ENCODE measurements at places on chromosomes 3 and 15.

DNA sequence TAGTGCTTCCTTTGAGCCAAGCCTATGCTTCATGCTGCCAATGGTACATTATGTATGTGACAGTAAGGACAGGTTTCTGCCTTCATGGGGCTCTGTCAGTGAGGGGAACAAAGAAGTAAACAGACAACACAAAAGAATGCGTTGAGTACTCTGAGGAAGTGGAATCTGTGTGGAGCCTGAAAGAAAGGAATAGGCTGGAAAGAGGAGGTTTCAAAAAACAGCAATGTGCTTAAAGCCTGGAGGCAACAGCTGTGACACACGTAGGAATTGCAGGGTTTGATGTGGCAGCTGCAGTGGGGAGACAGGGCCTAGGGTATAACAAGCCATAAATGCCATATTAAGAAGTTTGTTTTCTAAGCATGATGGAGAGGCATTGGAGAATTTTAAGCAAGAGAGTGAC is 316.7 kb downstream of the CLSTN2 start:
- H3K4me1 ChIP-seq, result no peaks in the 10 kb centered on the region
- no peaks in the 10 kb centered on the region for H3K36me3 ChIP-seq
- H3K27me3 ChIP-seq, result no peaks in the 10 kb centered on the region
- DNase-seq, result no peak
- no peak overlapping the region for H3K4me3 ChIP-seq
- H3K27ac ChIP-seq, result no peak overlapping the region

DNA sequence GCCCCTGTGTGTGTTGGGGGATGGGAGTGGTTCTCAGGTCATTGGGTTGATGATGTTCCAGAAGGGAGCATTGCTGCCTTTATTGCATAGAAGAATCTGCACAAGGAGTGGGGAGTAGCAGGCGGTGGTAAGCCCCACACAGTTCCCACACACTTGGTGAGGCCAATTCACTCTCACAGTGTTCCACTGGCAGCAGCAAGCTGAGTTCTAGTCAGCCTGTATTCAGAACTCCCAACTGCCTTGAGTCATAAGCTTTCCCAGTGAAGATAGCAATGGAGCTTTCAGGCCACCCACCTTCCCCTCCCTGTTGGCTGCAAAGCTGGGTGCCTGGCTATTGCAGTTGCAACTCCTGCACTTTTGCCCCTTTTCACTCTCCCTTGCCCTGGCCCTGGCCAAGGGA is 181.1 kb upstream of the RBMS3 start:
- no peaks in the 10 kb centered on the region for H3K36me3 ChIP-seq
- no peak overlapping the region for H3K27ac ChIP-seq
- DNase-seq, result no peak
- no peak overlapping the region for H3K4me3 ChIP-seq
- H3K27me3 ChIP-seq, result no peaks in the 10 kb centered on the region

DNA sequence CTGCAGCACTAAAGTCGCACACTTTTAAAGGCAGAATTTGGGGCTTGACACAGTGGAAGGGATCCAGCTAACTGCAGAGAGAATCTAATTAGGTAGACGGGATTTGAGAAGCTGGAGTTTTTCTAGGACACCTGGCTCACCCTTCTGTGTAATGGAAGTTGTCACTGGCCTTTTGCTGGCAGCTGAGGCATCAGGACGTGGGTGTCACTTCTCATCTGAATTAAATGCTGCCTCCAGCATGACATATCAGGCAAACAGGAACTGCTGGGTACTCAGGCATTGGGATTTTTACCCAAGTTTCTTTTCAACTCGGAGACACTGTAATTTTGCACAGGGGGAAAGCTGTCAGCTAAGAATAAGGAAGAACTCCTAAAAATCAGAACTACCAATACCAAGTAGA is 861.9 kb upstream of the ARPP21 start:
- H3K36me3 ChIP-seq, result no peaks in the 10 kb centered on the region
- H3K27me3 ChIP-seq, result no peaks in the 10 kb centered on the region
- no peak overlapping the region for H3K27ac ChIP-seq
- no peak overlapping the region for H3K4me3 ChIP-seq
- DNase-seq, result no peak
- H3K4me1 ChIP-seq, result no peaks in the 10 kb centered on the region

DNA sequence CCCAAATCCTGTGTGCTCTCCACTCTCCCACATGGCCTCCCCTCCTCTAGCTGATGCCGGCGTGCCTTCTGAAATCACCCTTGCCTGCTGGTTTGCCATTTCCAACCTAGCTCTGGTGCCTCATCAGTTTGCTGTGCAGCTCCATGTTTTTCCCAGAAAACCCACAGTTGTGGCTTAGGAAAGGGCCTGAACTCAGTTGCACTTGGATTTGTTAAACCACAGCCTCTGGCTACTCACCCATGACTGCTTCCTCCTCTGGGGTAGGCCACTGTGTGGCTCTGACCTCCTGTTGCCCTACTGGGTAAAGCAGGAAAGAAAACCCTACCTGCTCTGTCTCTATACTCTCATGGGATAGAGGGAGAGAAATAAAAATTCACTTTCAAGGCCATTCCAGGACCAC is 97.3 kb downstream of the DAPK2 start:
- H3K4me3 ChIP-seq, result no peak overlapping the region
- H3K36me3 ChIP-seq, result no peaks in the 10 kb centered on the region
- no peaks in the 10 kb centered on the region for H3K27me3 ChIP-seq
- DNase-seq, result no peak

DNA sequence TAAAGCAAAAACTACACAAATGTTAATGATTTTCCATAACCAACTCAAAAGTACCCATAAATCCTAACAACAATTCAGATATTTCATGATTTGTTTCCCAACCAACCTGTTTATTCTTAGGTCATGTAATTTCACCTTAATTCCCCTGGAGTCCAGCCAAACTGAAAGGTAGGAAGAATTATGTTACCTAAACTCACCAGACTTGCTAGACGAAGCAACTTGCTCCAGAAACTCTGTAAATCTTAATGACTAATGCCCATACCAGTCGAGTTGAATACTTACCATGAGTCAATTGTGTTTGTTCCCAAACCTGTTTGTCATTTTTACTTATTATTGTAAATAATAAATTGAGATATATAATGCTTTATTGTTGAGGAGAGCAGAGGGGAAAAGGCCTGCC is 1030.0 kb downstream of the TBL1XR1 start:
- H3K27ac ChIP-seq, result no peak overlapping the region
- peak; percentile 44 for DNase-seq
- no peaks in the 10 kb centered on the region for H3K36me3 ChIP-seq
- H3K4me1 ChIP-seq, result no peaks in the 10 kb centered on the region

DNA sequence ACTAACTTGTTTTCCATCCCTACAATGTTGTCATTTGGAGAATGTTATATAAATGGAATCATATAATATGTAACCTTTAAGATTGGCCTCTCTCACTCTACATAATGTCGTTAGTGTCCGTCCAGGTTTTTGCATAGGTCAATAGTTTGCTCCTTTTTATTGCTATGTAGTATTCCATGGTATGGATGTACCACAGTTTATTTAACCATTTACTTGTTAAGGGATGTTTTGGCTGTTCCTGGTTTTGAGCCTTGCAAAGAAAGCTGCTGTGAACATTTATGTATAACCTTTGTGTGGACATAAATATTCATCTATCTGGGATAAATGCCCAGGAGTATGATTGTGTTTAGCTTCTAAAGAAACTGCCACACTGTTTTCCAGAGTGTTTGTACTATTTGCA is 34.1 kb upstream of the SEC22A start:
- peaks cover 39% of the 10 kb centered on the region for H3K36me3 ChIP-seq
- no peak for DNase-seq
- H3K4me1 ChIP-seq, result no peaks in the 10 kb centered on the region
- no peak overlapping the region for H3K4me3 ChIP-seq

GRCh38 chr3:84974347-84974746 is 15.6 kb downstream of the CADM2 start:
- peak; percentile 42 for DNase-seq
- no peaks in the 10 kb centered on the region for H3K36me3 ChIP-seq
- H3K27me3 ChIP-seq, result no peaks in the 10 kb centered on the region
- H3K4me1 ChIP-seq, result no peaks in the 10 kb centered on the region
- H3K4me3 ChIP-seq, result no peak overlapping the region

GRCh38 chr15:73930790-73931281 is 4.6 kb downstream of the LOXL1 start:
- peak overlapping the region; percentile 71 for H3K27ac ChIP-seq
- no peaks in the 10 kb centered on the region for H3K36me3 ChIP-seq
- no peak overlapping the region for H3K4me3 ChIP-seq

DNA sequence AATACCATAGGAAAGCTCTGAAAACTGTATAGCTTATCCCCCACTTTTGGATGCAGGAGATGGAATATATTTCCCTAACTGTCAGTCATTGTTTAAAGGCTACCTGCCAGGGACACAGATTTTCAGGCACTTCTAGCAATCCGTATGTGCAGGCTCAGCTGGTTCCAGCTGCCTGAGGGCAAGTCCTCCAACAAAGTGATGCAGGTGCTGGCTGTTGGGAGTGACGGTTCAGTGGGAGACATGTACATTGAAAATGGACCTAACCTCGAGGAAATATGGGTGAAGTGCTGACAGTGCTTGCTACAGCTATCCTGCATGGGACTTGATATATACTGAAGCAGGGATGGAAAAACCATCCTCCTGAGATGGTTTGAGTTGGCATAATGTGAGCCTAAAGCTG is 153.1 kb upstream of the GAP43 start:
- no peak overlapping the region for H3K4me3 ChIP-seq
- no peaks in the 10 kb centered on the region for H3K36me3 ChIP-seq
- DNase-seq, result no peak
- H3K27ac ChIP-seq, result no peak overlapping the region
- no peaks in the 10 kb centered on the region for H3K4me1 ChIP-seq
- H3K27me3 ChIP-seq, result no peaks in the 10 kb centered on the region

GRCh38 chr3:160697637-160698380 is 20.8 kb downstream of the ARL14 start:
- no peak overlapping the region for H3K4me3 ChIP-seq
- no peaks in the 10 kb centered on the region for H3K4me1 ChIP-seq
- no peak overlapping the region for H3K27ac ChIP-seq

DNA sequence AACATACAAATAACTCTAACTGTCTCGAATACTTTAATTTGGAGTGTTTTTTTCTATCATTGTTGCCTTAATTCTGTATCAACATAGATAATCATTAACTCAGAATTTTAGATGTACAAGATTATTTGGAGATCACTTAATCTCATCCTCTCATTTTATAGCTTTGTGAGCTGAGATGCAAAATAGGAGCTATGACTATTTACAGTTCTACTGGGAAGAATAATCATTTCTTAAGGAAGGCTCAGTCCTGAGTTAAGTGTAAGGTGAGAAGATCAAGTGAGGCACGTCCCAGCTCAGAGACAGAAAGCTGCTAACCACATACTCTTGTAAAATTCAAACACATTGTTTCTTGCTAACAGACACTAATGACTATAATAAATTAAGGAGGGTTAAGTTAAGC is 66.2 kb downstream of the CCDC54 start:
- H3K4me1 ChIP-seq, result no peaks in the 10 kb centered on the region
- no peak for DNase-seq
- no peak overlapping the region for H3K4me3 ChIP-seq
- no peaks in the 10 kb centered on the region for H3K27me3 ChIP-seq
- no peaks in the 10 kb centered on the region for H3K36me3 ChIP-seq
- H3K27ac ChIP-seq, result no peak overlapping the region

DNA sequence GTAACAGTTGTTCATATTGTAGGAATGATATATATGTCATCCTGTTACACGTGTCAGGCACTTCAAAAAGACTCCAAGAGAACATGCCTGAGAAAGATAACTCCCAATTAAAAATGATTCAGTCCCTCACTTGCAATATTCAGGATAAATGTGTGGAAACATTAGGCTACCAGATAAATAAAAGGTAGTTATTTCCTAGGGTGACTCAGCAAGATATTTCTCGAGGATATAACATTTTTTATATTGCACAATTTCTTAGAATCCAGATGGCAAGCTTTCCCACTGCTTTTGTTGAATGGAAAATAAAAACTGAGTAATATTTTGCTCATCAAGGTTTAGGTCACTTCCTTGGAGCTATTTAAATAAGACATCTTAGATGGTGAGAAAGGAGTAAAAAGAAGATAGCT is 181.4 kb downstream of the GAP43 start:
- H3K27me3 ChIP-seq, result no peaks in the 10 kb centered on the region
- no peak overlapping the region for H3K27ac ChIP-seq
- H3K4me3 ChIP-seq, result no peak overlapping the region
- DNase-seq, result no peak
- no peaks in the 10 kb centered on the region for H3K36me3 ChIP-seq

DNA sequence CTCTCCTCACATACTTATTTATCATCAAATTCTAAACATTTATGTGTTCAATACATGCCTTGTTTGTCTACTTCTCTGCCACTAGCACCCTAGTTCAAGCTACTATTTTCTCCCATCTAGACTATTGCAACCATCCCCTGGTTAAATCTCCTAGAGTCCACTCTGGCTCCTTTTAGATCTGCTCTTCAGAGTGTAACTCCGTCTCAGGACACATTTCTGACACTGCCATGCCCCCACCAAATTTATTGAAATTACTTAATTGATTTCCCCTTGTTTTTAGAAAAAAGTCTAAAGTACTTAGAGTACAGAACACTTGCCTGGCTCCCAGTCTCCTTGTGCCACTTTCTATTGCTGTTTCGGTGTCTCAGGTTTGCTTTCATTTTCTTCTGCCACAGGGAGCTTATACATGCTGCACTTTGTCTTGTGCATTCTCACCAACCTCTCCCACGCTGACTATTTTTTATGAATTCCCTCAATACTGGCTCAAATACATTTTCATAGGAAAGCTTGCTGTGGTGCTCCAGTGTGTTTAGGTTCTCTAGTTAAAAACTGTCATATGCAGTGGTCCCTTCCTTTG is 792.3 kb downstream of the DIPK2A start:
- H3K27ac ChIP-seq, result no peak overlapping the region
- no peaks in the 10 kb centered on the region for H3K36me3 ChIP-seq
- H3K4me1 ChIP-seq, result no peaks in the 10 kb centered on the region
- no peak for DNase-seq
- no peaks in the 10 kb centered on the region for H3K27me3 ChIP-seq

GRCh38 chr3:157752554-157752953 is 249.3 kb upstream of the VEPH1 start:
- no peak overlapping the region for H3K27ac ChIP-seq
- H3K4me1 ChIP-seq, result no peaks in the 10 kb centered on the region
- no peaks in the 10 kb centered on the region for H3K27me3 ChIP-seq
- no peaks in the 10 kb centered on the region for H3K36me3 ChIP-seq

DNA sequence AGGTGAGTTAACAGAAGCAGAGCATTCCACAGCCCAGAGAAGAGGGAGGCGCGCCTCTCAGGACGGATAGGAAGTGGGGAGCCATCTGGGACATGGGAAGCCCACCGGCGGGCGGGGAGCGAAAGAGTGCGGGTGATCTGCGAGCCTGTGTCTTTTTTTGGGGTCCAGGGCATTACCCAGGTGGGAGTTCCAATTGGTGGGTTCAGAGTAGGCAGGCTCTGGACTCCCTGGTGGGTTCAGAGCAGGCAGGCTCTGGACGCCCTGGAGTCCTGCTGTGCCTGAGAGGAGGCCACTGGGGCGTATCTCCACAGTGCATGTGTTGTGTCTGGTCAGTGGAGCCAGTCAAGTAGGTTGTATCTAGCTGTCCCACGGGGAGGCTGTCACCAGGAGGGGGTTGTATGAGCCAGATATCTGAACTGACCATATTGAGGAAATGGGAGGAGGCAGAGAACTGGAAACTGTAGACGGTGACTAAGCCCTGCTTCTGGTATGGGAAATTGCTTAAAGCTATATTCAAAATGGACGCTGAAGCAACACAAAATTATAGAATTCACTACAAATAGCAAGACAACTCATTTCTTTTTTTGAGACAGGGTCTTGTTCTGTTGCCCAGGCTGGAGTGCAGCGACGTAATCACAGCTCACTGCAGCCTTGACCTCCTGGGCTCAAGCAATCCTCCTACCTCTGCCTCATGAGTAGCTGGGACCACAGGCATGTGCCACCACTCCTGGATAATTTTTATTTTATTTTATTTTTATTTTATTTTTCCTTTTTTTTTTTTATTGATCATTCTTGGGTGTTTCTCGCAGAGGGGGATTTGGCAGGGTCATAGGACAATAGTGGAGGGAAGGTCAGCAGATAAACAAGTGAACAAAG is 34.5 kb upstream of the CHST2 start:
- no peaks in the 10 kb centered on the region for H3K27me3 ChIP-seq
- no peak overlapping the region for H3K27ac ChIP-seq
- DNase-seq, result peak; percentile 45
